ENCODE measurements at places on chromosomes 12 and 14.

DNA sequence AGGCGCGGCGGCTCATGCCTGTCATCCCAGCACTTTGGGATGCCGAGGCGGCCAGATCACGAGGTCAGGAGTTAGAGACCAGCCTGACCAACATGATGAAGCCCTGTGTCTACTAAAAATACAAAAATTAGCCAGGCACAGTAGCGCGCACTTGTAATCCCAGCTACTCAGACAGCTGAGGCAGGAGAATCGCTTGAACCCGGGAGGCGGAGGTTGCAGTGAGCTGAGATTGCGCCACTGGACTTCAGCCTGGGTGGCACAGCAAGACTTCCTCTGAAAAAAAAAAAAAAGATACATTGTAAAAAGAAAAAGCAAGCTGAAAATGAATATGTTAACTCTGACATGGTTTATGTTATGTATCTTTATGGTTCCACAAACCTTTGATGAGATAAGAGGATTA, 33.6 kb downstream of the RPGRIP1 start:
- DNase-seq, result no peak

- peak; percentile 61 for DNase-seq
These were observed 421 bp upstream of the ACADS start for GRCh38 chr12:120725151-120725658.

DNA sequence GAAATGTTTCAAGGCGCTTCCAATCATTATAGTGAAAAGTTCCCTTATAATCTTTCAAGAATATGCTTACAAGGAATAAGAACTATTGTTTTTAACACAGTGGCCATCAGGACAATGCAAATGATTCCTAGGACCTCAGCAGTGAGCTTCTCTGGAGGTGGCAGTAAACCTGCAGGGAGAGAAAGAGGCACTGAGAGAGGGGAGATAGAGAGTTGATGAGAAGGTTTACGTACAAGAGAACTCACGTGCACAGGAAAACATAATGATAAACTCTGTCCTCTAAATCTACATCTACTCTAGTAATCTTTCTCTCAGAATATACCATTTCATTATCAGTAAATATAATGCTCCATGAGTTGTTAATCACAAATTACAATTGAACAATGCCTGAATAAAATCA, 715 bp downstream of the KLRC4 start:
- no peak for DNase-seq

- no peak for DNase-seq
These were observed 145.5 kb upstream of the CDKN3 start for GRCh38 chr14:54251356-54251755.

DNA sequence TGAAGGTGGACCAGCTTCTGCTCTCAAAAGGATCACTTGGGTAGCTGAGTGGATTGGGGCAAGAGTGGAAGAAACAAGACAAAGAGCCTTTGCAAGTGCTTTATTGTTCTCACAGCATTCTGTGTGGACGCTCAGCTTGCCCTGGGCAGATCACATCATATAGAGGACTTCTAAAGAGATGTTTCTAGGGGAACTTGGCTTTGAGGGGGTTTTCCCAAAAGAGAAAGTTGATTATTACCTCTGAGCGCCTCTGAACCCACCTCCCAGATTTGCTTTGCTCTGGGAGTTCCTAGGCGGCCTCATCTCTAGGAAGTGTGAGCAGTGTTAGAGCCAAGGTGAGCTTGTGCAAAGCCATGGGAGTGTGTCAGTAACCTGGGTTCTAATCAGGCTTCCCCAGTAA, 81.7 kb downstream of the RIN3 start:
- no peak for DNase-seq

- DNase-seq, result no peak
These were observed 760.3 kb downstream of the NOVA1 start for GRCh38 chr14:25837551-25837965.

Data from NCI-H748 treated with DMSO at 0.1 percent for 48 hours (cell line).